ENCODE measurements at places on chromosomes 12 and 14.

GRCh38 chr14:101222362-101223070 lies 319.0 kb upstream of the RTL1 start:
- DNase-seq, result no peak

DNA sequence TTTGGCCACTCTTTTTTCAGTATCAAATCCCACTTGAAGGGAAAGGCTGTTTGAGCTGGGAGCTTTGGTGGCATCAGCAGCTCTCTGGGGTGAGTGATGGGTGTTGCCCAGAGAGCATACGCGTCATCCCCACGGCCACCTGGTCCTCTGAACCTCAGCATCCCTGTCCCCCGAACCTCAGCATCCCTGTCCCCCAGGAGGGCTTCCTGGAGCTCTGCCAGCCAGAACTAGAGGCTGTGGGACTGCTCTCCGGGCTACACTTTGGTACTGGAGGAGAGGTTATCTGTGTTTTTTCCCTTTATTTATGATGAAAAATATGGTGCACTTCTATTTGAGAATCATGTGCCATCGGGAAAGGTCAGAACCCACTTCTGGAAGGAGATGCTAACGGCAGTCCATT lies 131.5 kb upstream of the RTL1 start:
- DNase-seq, result no peak

- DNase-seq, result no peak
These were observed 166.2 kb downstream of the LRRK2 start for GRCh38 chr12:40390980-40391379.

- no peak for DNase-seq
These were observed 4.7 kb downstream of the LTB4R start for GRCh38 chr14:24315807-24316596.

DNA sequence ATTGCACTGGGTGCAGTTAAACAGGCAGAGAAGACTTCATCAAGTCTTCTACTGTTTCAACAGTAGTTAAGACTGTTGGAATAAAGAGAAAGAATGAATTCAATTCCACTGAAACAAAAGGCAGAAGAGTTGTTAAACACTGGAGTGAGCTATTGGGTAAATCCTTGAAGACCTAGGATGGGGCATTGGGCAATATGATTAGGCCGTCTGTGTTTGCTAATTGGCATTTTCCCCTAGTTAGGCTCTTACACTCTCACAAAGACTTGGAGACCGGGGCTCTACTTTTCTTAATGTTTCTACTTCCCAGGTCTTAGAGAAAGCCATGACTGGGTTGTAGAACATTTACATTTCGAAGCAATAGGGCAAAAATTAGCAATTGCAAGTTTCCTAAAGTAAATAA lies 402.1 kb downstream of the NAV3 start:
- no peak for DNase-seq

- no peak for DNase-seq
These were observed 65.6 kb downstream of the FBXL14 start for GRCh38 chr12:1528791-1529190.

- no peak for DNase-seq
These were observed 39.0 kb upstream of the LDHB start for GRCh38 chr12:21696625-21697024.

GRCh38 chr12:100185361-100185894 lies 15.2 kb upstream of the ACTR6 start:
- DNase-seq, result no peak

GRCh38 chr12:57694459-57695019 lies 607 bp downstream of the OS9 start:
- DNase-seq, result peak; percentile 57

- no peak for DNase-seq
These were observed 331.4 kb downstream of the BCAT1 start for GRCh38 chr12:24617471-24617870.

DNA sequence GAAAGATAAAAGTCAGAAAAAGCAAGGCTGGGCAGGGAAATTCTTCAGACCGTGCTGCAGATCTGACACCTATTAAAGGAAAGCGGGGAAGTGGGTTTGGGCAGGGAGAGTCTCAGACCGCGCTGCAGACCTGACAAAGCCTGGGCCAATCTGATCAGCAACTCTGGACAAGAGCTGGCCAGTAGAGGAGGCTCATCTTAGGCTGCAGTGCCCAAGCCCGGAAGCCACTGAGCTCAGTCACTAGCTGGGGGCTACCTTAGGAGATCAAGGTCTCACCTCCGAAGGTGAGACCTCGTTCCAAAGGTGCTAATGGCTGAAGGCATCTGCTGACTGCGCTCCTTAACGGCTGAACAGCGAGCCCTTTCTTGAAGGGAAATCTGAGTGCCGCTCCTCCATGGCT lies 60.2 kb downstream of the SINHCAF start:
- no peak for DNase-seq

- DNase-seq, result no peak
These were observed 639.9 kb upstream of the FBXO33 start for GRCh38 chr14:40072175-40072574.

GRCh38 chr12:53219292-53219955 lies 12.4 kb upstream of the ITGB7 start:
- DNase-seq, result no peak

DNA sequence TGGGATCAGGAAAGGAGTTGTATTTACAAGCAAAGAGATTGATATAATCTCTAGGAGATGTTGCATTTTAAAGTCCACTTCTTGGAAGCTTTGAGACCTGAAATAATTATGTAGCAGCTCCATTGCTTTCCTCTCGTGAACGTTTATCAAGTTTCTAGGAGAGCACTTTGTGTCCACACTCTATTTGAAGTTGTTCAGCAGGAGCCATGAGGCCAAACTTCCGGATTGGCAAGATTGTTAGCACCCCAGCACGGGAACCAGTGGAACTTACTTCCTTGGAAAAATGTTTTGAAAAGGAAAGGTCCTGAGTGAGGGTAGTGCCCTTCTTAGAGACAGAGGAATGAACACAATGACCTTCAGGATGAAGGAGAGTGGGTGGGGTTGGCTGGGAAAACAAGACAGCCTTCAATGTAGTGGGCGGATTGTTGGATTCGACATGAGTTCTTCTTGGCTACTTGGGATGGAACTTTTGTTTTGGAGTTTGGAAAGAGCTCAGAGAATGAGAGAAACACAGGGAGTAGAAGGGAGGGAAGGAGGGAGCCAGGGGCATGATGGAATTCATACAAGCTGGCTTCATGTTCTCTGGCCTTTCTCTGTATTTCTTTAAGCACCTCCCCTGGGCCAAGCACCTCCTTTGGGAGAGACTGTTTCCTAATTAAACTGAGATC lies 23.8 kb upstream of the CISTR start:
- no peak for DNase-seq

DNA sequence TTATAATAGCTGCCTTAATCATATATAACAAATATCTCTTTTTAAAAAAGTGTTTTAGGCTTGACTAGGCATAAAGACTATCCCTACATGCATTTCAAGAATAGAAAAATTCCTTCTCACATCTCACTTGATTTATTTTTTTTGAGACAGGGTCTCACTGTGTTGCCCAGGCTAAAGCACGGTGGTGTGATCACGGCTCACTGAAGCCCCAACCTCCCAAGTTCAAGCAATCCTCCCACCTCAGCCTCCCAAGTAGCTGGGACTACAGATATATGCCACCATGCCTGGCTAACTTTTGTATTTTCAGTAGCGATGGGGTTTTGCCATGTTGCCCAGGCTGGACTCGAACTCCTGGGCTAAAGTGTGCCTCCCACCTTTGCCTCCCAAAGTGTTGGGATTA lies 59.4 kb downstream of the WDHD1 start:
- no peak for DNase-seq

GRCh38 chr12:51330186-51330585 lies 6.2 kb upstream of the BIN2 start:
- DNase-seq, result no peak

DNA sequence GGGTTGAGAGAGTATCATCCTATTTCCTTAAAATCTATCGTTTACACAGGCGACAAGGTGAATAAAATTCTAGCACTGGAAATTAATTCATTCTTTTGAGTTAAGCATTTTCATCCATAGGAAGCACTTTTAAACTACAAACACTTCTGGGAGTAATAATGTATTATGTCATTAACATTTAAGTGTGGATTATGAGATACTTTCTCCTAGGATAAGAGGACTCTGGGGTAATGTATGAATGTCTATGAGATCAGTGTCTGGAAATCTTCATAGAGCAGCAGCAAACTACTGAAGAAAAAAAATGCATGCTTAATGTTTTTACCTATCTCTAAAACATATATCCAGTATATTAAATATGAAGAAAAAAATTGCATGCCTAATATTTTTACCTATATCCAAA lies 86.9 kb downstream of the EPS8 start:
- no peak for DNase-seq

- no peak for DNase-seq
These were observed 41.7 kb upstream of the RIN3 start for GRCh38 chr14:92471919-92472318.

DNA sequence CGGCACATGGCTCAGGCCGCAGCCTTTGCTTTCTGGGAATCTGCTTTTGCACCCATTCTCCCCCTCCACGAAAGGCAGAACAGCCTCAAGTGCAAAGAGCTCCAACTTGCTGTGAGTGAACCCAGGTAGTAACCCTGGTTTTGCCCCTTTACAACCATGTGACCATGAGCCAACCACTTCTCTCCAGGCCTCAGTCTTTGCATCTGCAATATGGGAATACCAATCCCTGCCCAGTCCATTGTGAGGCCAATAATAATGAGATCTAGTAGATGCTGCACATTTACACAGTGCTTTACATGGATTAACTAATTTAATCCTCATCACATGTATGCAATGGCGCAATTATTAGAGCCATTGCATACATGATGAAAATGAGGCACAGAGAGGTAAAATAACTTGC lies 108.9 kb upstream of the MYL2 start:
- no peak for DNase-seq

- DNase-seq, result peak; percentile 94
These were observed 138.5 kb downstream of the KICS2 start for GRCh38 chr12:64083285-64084210.

DNA sequence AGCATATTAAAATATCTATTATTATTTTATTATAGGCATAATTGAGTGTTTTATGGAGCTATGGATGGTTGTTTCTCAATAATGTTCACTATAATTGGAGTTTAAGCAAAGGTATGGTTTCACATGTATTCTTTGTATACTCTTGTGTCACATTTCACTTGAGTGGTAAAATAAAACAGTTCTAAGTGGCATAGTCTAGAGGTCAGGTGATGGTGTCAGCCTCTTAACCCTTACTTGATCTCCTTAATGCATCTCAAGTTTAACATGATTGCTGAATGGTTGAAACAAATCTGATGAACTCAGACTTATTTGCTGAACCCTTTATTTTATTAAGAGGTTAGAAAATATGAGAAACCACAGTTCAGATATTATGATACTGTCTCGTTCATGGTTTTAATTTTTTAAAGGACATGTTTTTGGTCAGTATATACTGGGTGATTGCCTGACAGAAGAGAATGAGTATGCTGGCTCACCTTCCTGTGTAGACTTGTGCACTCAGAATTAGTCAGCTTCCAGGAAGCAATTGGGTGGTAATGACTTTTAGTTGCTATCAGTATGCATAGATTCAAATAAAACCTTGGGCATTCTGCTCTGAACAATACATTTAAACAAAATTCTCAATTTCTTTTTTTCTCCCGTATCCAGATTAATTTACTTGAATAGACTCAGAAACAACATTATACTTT lies 464.6 kb downstream of the PCNX1 start:
- peak; percentile 19 for DNase-seq

GRCh38 chr12:105930557-105931503 lies 207.9 kb downstream of the NUAK1 start:
- DNase-seq, result no peak

- no peak for DNase-seq
These were observed 238.7 kb downstream of the ATXN7L3B start for GRCh38 chr12:74776378-74776777.

DNA sequence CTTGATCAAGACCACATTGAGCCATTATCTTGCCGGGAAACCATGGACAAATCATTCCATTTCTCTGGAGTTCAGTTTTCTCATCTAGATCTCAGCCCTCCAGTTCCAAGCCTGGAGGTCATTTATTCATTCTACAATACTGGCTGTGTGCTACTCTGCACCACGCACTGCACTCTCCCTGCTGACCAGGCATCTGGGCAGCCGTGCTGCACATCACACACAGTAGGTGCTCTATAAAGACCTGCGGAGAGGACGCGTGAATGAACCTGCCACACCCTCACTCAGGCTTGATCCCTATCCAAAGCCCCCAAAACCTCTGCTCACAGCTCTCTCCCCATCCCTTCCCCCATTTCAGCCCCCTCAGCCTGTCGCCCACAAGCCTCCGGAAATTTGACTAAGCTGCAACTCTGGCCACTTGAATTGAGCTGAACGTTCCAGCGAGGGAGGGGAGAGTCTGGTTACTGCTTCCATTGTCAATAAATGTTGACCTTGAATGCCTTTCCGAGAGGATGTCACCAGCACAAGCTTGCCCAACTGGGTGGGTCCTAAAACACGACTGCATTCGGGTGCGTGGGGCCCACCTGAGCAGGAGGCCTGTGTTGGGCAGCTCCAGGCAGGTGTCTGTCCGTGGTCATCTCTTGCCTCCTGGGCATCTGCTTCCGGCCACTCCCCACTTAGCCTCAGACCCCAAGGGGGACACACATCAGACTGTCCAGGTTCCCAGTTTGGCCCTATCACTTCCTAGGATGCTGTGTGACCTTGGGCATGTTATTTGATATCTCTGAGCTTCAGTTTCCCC lies 17.8 kb downstream of the FAIM2 start:
- DNase-seq, result peak; percentile 35

DNA sequence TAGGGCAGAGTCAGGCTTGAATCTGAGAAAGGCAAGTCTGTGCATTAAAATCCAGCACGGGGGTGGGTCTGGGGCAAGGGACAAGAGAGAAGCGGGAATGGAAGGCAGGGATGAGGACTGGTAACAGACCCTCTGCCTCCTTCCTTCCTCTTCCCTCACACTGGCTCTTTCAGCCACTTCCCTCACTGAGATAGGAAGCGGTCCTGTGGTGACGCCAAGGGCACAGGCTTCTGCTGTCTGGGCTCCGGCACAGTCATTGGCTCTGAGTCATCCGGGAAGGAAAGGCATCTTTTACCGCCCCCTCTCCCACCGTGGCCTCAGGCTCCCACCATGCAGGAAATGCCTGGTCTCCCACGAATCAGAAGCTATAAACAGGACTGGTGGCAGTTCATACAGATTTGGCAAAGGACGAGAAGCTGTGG lies 70.2 kb downstream of the ETV6 start:
- DNase-seq, result no peak

GRCh38 chr14:90615517-90616060 lies 200.6 kb downstream of the TTC7B start:
- DNase-seq, result no peak

All from NCI-H510A treated with DMSO at 0.1 percent for 48 hours (cell line).